NCI-H1105 treated with DMSO at 0.1 percent for 48 hours (cell line): ENCODE measurements at places on chromosomes 5 and 9.

GRCh38 chr5:129630101-129630500, 117.8 kb upstream of the MINAR2 start:
- DNase-seq, result no peak

GRCh38 chr9:2729721-2730120, 12.4 kb downstream of the KCNV2 start:
- DNase-seq, result no peak

DNA sequence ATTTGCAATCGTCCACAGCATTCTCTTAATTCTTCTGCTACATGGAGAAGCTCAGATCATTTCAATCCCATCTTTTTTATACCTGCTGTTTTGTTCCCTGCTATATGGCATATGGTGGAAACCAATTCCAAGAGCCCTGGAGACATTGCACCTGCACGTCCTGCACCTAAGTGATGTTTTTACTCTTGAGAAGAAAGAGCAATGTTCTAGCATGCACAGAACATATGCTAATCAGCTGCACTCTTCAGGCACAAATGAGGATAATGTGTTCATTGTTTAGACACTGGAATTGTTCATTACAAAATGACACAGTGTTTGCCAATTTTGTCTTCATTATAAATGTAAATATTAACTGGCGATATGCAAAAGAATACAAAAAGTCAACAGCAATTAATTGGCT, 935.8 kb downstream of the TLE4 start:
- DNase-seq, result no peak

GRCh38 chr9:90964101-90965020, 162.7 kb downstream of the SYK start:
- no peak for DNase-seq

DNA sequence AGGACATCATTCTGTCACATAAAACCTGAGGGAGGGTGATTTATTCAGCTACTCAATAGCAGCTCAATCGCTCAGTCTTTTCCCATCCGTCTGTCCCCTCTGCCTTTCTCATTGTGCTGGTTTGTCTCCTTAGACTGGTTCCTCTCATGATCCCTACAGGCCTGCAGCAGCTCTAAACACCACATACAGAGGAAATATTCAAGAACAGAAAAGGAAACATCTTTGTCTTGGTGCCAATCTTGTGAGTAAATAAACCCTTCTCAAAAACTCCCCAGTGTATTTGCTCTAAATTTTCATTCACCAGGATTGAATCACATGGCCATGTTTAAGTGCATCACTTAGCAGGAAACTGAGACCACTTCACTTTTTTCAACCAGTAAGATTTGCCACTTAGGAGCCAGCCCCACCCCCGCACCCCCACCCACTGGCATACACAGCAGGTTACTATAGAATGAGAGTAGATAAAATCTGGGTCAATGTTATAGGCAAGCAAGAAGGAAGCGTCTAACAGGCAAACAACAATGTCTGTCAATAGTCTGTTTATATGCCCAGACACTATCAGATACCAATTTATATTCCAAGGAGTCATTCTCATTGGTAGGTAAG, 895.5 kb upstream of the DMAC1 start:
- DNase-seq, result peak; percentile 35

DNA sequence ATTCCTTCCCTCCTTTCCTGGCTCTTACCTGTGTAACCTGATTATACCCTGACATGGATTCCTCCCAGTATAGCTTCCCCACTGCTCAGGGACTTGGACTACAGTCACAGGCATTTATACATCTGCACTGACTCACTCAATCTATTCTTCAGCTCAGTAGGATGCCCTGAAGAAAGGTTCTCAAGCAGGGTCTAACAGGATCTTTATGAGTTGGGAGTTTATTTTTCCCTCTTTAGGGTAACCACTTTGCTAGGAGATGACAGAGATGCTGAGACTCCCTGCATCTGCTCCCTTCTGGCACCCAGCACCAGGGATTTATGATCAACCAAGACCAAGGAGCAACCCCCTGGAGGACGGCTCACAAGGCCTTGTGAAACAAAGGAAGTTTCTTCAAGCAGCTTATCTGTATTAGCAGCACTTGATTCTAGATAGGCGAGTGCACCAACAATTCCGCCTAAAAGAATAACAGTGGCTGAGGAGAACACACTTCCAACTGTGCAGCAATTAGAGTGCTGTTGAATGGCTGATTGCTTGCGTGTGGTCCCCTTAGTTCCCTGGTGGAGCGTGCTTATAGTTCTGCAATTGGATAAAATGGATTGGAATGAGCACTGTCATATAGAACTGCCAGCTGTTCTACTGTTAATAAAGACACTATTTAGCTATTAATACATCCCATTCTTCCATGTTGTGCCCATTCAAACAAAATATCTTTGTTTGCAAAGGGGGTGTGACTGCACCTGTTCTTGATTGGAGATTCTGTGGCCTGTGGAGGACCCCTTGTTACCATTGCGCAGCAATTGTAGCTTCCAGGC, 482.6 kb downstream of the ZNF608 start:
- peak; percentile 80 for DNase-seq

DNA sequence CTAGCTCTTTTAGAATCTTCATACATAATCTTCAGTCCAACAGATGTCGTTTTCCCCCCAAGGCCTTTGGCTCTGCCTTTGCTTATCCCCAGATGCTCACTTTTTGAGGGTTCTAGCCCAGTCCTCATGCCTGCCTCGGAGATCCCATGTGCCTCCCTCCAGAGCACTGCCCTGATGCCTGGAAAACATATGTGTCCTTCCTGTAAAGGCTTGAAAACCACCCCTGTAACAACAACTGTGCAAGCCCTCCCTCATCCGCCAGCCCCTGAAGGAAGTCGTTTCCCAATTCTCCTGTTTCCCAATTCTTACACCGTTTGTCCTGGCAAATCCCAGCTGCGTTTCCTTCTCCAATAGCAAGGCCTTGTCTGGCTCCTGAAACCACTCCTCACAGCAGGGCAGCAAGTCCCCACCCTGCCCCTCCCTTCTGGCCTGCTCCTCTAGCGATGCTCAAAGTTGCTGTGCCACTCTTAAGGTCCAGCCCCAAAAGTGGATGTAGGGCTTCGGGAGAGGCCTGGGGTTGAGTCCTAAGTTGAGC, 52.2 kb downstream of the SLC36A1 start:
- no peak for DNase-seq

GRCh38 chr5:78496373-78496772, 136.0 kb downstream of the SCAMP1 start:
- no peak for DNase-seq

- DNase-seq, result no peak
Observed at GRCh38 chr5:147939431-147940114, 33.2 kb upstream of the C5orf46 start.

- no peak for DNase-seq
Observed at GRCh38 chr5:134397196-134397595, 14.5 kb downstream of the CDKN2AIPNL start.

- DNase-seq, result no peak
Observed at GRCh38 chr5:134877159-134877558, 3.0 kb downstream of the TXNDC15 start.

DNA sequence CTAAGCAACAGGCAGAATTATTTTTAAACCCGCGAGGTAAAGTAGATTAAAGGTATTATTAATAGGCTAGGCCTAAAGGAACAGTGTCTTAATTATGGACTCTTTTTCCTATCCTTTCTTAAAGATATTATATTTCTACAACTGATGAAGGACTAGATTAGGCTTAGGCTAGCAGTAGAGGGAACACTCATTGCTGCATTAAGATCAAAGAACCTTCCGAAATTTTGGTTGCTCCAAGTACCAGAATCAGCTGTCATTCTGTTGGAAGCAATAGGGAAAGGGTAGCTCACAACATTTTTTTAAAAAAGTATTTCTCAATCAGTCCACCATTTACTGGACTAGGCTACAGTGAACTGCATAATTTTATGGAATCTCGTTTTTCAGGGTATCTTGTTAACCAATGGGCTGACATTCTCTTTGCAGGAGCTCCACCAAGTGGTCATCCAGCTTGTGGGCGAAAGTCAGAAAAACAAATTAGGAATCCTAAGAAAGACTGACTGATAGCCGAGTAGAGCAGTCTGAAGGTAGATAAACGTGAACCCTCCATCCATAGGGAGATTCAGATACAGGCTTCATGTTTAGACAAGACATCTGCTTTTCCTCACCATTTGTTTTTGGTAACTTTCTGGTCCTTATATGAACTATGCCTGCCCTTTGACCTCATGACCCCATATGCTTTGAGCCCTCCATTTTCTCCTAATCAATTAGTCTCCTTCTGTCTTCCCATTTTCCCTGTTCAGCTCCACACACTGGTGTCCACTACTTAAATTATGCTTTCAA, 103.6 kb upstream of the CHD1 start:
- DNase-seq, result peak; percentile 20

- no peak for DNase-seq
Observed at GRCh38 chr9:112069318-112070169, 105.6 kb downstream of the SUSD1 start.

DNA sequence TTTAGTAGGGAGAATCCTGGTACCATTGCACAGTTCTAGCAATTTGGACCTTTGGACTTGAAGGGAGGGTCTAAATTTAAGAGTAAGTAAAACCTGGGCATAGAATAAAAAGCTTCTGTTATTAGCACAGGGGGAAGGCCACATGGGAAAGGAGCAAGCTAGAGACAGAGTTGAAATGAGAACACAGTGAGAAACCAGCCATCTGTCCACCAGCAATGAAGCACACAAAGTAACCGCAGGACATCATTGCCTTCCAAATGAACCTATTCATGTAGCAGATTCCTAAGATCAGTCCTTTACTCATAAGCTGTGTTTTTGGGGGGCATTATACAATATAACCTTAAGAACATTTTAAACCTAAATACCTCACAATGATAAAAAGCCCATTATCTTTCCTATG, 407.4 kb downstream of the HCN1 start:
- DNase-seq, result no peak

DNA sequence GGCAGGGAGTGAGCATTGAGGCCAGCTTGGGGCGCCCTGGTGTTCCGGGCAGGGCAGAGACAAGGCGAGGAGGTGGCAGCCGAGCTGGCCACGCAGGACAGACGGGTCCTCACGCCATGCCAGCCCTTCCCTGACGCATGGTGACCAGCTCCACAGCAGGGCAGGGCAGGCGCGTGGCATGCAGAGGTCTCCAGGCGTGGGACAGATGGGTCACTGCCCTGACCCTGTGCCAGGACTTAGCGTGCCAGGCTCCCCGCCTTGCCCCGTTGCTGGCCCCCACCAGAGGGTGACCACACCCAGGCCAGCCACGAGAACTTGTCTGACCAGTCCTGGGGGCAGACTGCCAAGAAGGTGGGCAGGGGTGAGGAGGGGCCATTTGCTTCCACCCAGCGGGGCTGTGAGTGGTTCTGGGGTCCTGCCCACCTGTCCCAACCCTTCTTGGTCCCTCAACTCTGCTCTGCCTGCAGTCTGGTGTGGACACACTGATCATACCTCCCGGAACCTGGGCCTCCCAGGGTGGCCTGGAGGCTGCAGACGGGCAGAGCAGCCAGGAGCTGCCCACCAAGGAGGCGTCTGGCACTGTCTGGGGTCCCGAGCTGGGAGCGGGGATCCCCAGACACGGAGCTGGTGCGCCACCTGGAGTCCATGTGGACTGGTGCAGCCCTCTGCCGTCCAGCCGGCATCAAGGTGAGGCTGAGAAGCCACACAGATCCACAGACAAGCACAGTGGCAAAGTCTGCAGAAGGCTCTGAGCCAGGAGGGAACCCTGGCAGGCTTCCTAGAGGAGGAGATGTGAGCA, at the start of gene RNF224:
RNF224 (plus strand) TSS at position 449 of the 799 bp plus-strand sequence. CDS start 834 bp downstream, outside the sequence.
- peak; percentile 54 for DNase-seq

DNA sequence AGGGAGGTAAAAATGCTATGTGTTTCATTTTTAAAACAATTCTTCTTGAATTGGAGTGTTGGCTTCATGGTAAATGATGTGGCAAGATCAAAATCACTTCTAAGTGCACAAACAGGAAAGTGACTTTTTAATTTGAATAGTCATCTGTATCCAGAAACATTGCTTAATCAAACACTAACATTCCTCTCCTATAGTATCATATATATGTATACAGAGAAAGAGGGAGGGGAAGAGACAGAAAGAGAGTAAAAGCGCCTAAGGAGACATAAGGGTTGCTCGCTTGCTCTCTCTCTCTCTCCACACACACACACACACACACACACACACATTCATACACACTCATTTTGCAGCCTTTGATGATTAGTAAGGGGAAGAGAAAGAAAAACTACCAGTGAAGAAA, 95.4 kb upstream of the PRDM9 start:
- DNase-seq, result no peak

DNA sequence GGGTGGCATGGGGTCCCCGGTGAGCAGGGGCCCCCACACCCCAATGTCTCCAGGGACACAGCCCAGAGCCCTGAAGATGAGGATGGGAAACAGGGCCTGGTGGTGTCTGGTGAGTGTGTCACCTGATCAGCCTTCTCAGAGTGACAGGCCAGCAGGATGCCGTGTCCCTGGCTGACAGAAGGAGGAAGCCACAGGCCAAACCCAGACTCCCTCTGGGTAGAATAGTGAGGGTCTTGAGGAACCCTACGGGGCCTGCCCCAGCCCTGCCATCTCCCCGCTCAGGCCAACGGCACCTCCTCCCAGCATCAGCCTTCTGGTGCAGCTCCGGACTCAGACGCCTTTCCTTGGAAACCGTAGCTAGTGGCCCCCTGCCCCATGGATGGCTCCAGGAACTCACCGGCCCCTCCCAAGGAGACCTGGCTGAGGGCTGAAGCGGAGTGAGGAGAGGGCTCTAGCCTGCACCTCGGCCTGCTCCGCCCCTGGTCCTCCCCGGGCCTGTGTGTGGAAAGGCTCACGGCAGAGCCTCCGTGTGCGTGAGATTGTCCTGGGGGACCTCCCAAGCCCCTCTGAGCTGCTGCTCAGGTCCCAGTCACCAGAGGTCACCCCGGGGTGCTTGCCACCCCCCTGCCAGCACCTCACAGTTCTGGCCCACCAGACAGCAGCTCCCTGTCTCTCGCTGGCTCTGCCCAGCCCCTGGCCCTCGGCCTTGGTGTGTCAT, 6.0 kb downstream of the RALGDS start:
- DNase-seq, result no peak

DNA sequence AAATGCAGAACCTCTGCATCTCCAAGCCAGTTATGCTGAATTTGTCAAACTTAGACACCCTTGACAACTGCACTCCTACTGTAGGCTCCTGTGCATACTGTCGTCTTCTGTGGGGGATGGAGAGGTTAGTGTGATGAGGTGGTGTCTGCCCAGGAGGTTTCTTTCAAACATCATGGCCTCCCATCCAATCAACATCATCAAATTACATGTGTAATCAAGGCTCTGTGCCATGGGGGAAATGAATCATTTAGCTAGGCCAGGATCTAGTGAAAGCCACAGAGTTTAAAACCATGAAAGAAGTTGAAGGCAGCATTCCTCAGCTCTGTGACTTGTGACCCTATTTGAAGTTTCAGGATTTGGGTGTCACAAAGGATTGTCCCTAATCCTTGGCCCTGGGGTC, 240.6 kb downstream of the MARCHF11 start:
- no peak for DNase-seq

DNA sequence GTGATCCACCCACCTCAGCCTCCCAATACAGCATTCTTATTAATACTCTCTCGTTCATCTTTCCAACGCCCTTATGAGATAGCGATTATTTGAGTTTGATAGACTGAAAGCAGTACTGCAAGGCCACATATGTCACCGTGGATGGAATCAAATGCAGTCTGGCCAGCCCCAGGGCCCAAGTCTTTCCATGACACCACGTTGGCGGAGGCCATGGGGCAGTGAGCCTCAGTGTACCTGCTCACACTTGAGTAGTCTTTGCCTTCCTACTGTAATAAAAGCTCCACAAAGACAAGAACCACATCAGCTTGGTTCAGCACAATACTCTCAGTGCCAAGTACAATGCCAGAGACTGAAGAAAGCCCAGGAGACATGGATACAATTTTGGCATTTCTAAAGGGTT, 88.5 kb downstream of the TTLL11 start:
- no peak for DNase-seq

- no peak for DNase-seq
Observed at GRCh38 chr5:56301069-56301468, 67.9 kb upstream of the ANKRD55 start.
